ENCODE measurements at places on chromosomes 1 and 21.
A peak's percentile ranks its signal among the peaks of the same experiment; 100 is the strongest.

DNA sequence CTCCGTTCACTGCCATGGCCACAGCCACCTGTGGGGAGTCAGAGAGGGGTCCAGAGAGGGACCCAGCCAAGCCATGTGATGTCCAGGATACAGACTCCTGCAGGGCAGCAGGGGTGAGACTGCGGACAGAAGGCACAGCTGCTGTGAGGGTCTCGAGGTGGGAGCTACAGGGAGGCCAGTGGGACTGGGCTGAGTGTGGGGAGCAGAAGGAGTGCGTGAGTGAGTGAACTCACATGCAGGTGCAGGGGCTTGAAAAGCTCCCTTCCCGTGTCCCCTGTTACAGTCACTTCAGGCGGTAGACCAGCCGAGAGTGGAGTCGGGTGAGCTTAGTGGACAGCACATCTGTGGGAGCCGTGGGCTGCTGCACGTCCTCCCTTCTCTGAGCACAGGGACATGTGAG, 42.4 kb downstream of the S100B start:
- no peak for DNase-seq

GRCh38 chr1:77282866-77283539, 1.2 kb downstream of the AK5 start:
- DNase-seq, result peak; percentile 26

GRCh38 chr1:169307176-169307575, 60.4 kb downstream of the NME7 start:
- no peak for DNase-seq

DNA sequence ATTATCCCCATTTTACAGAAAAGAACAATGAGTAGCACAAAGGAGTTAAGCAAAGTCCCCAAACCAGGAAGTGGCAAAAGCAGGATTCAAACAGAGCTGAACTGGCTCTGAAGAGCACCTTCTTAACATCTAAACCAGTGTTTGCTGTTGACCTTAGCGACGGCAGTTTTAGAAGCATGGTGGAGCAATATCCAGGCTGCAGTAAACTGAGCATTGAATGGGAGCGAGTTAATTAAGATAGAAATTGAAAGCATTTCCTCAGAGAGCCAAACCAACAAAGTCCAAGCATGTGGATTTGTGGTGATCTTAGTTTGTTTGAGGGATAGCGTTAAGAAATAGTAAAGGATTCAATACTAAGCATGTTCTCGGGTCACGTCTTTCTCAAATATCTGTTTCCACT, 13.4 kb upstream of the ZNF281 start:
- DNase-seq, result no peak

DNA sequence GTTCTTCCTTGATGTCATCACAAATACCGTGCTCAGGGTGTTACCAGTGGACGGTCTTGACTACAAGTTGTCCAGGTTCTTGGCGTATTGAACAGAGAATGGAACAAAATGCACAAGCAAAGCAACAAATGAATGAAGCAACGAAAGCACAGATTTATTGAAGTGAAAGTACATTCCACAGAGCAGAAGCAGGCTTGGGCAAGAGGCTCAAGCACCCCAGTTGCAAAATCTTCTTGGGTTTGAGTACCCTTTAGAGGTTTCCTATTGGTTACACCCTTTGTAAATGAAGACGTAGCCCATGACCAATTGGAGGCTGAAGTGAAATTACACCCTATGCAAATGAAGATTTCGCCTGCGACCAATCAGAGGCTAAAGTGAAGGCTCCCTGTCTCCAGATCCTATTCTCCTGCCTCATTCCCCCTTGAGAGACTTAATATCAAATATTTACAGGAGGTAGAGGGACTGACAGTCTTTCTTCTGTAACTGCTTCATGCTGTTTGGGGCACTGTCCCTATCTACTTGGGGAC, 38.3 kb downstream of the YY1AP1 start:
- DNase-seq, result no peak

GRCh38 chr1:2145946-2146835, 48.4 kb downstream of the FAAP20 start:
- DNase-seq, result no peak

GRCh38 chr1:1893291-1893985, 2.6 kb upstream of the GNB1 start:
- DNase-seq, result no peak

- no peak for DNase-seq
Measured at GRCh38 chr1:90919190-90919719, 102.6 kb downstream of the ZNF644 start.

GRCh38 chr1:204873714-204874113, 3.1 kb downstream of the NFASC start:
- DNase-seq, result no peak

GRCh38 chr1:186207391-186208085, 167.5 kb downstream of the TPR start:
- no peak for DNase-seq

DNA sequence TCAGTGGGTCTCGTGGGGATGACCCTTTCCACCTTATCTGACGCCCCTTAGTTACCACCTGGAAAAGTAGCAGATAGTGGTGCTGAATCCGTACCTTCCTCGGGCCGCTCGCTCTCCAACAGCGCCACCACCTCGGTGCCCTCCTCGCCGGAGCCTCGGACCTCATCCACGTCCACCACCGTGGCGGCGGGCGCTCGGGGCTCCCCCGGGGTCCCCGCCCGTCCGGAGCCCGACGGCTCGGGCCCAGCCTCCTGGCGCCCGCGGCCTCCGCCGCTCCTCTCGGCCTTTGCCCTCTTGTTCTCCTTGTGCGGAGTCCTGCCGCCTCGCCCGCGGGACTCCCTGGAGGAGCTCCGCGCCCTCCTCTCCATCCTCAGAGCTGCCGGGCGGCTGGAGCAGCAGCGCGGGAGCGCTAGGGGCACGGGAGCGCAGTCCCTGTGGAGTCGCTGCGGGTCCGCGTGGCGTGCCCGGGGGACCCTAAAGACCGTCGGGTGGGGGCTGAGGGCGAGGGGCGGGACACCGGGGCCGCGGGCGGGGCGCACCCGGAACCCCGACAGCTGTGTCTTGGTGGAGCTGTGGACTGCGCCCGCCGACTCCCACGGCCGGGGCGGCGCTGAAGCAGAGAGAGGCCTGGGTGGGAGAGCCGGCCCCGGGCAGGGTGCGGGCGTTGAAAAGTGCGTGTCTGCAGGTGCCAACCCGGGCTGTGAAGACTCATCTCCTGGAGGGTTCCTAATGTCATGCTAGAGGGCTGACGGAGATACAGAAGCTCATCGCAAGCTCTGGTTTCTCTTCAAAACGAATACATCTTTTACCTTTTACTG, at the start of gene NPHS2:
Gene NPHS2 (minus strand): TSS at position 452 of the 818 bp plus-strand sequence. CDS start 84 bp downstream, at position 368.
- DNase-seq, result no peak

DNA sequence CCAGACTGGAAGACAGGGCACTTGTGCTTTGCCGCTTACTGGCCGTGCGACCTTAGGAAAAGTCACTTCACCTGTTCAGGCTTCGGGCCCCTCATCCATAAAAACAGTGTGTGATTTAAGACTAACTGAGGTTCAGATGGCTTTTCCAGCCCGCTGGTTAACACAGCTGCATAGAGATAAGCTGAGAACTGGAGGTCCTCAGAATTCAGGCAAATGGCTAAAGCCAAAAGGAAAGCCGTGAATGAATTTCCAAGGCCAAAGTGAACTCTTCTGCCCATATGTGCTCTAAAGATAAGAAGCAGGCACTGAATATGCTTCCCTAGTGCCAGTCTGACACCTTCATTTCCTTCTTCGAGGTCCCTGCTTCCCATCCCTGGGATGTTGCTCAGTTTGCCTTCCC, 23.5 kb upstream of the SARS1 start:
- no peak for DNase-seq

GRCh38 chr1:183885142-183885735, 80.3 kb downstream of the RGL1 start:
- DNase-seq, result no peak

DNA sequence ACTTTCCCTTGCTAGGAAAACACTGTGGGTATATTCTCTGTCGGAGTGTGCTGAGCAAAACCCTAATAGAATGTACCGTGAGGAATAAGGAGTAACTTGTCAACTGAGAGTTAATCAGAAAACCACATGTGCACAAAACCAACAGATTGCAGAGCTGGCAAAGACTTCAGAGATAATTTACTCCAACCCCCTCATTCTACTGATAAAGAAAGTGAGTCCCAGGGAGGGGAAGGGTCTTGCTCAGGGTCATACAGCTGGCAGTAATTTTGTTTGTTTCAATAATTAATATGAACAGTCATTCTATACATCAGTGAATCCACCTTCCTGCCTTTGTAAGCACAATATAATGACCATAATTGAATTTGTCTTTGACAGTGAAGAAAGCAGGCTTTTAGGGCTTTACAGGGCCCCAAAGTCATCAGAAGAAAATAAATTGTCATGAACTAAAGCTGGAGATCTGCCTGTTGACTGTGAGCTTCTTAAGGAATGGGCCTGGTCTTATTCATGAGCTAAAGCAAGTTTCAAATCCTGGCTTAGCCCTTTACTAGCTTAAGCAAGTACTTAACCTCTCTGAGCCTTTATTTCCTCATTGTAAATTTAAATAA, 67.2 kb upstream of the HOOK1 start:
- DNase-seq, result no peak

DNA sequence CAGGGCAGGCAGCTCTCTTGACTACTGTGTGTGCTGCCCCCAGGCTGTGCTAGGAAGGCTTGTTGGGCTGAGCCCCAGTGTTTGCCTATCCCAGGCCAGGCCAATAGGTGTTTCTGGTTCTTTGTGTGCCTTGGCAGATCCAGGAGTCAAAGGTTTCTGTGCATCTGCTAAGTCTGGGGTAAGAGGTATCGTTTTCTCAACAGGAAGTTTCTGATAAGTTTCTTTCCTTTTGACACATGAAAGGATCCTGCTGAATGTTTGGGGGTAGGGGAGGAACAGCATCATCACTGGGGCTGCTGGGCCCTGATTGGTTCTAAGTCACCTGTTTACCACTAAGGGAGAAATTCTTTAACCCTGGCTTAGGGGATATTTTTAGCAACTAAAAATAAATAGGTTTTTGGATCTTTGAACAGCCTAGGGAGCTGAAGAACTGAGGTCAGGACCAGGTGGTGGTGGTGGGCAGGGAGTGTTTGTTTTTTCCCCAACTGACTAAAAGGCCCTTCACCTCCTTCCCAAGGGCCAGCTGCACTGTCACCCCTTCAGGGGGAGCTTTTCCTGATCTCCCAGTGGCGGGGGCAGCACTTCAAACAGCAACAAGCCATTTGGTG, 85.1 kb downstream of the KCNN3 start:
- DNase-seq, result peak; percentile 55

GRCh38 chr1:201648907-201649721, 110.2 kb downstream of the NAV1 start:
- DNase-seq, result no peak

DNA sequence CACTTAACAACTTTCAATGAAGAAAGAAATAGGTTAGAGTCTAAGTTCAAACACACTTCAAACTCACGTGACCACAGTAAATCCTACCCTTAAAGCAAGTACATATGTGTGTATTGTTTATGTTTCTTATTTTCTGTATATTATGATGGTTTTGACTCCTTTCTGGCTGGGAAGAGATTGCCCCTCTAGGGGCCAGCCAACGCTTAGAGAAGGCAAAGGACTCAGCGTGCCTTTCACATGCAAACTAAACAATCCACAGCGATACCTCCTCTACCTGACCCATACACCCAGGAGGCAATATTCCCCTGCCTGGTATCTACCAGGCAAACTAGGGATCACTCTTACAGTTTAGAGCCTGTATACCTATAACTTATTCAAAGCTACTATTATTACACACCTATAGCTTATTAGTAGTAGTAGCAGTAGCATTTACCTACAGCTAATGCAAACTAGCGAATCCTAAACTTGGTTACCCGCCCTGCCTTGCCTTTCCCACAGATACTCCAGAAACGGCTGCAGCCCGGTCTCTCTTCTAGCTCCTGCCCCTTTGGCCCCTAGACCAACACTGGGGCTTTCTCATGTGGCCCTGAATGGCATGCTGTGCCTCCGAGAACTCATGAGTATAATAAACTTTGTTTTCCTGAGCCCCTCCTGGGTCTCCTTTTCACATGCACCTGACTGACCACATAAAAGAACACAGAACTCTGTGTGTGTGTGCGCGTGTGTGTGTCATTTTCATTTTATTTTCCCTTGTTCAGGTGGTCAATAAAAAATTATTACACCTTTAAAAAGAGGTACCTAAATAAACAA, 14.0 kb downstream of the NRIP1 start:
- no peak for DNase-seq

GRCh38 chr1:204503122-204503912, 8.7 kb upstream of the PIK3C2B start:
- DNase-seq, result peak; percentile 44

- no peak for DNase-seq
Measured at GRCh38 chr1:184429335-184429734, 42.5 kb downstream of the C1orf21 start.

DNA sequence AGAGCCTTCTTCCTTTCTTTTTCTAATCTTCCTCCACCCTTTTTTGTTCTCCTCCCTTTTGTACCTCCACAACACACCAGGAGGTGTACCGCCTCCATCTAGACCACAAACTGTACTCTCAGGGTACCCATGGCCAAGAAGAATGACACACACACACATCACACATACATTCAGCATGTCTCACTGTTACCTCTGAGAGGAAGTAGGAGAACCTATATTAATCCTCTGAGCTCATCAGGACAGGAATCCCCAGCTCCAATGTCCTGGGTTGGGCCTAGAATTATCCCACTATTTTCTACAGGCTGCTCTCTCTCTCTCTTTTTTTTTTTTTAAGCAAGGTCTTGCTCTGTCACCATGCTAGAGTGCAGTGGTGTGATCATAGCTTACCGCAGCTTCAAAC, 36.7 kb downstream of the ATP2B4 start:
- peak; percentile 41 for DNase-seq

DNA sequence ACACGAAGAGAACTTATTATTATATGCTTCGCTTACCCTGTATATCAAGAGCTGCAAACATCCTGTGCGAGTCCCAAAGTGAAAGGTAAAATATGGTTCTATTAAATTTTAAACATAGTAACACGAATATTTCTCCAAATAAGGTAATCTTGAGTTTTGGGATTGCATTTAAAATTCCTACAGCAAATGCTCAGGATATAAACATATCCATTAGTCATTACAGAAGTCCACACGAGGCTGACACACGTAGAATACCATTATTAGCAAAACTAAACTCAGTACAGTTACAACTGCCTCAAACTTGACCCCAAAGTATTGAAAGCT, 282 bp upstream of the LYPLAL1 start:
- no peak for DNase-seq

GRCh38 chr1:91809317-91809716, 76.6 kb downstream of the TGFBR3 start:
- DNase-seq, result no peak

DNA sequence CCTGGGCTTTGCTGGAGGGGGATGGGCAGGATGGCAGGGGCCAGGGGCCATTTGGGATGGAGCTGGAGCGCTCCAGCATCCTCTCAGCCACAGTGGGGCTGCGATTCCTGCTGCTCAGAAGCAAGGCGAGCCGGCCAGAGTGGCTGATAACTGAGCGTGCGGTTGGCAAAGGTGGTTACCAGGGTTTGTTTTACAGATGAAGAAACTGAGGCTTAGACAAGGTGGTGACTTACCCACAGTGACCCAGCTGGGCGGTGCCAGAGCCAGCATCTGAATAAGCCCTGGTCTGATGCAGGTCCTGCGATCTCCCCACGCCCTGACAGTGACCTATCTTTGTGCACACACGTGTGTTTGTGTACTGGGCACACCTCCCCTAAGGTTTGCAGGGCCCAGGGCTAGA, 5.9 kb upstream of the PRXL2B start:
- DNase-seq, result no peak

Measured in stimulated activated CD4-positive, alpha-beta T cell treated with anti-CD3 and anti-CD28 coated beads, Interleukin-4, amount 100 ng/mL, for 24 hours (primary cell).